ENCODE measurements at places on chromosomes 11 and 22.

DNA sequence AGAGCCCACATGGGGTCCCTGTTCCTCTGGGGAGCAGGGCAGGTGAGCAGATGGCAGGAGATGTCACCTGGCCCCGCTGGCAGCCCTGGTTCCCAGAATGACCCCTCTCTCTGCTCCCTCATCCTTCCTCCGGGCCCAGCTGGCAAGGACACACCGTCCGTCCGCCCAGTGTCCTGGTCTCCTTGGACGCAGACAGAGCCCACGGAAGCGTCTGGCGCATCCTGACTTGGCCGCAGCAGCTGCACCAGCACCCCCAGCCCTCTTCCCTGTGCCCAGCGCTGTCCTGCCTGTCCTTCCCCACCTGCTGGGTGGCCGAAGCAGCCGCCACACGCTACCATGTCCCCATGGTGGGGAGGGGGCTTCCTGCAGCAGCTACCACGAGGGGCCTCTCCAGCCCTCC is 9.6 kb upstream of the CABP7 start:
- DNase-seq: no peak

DNA sequence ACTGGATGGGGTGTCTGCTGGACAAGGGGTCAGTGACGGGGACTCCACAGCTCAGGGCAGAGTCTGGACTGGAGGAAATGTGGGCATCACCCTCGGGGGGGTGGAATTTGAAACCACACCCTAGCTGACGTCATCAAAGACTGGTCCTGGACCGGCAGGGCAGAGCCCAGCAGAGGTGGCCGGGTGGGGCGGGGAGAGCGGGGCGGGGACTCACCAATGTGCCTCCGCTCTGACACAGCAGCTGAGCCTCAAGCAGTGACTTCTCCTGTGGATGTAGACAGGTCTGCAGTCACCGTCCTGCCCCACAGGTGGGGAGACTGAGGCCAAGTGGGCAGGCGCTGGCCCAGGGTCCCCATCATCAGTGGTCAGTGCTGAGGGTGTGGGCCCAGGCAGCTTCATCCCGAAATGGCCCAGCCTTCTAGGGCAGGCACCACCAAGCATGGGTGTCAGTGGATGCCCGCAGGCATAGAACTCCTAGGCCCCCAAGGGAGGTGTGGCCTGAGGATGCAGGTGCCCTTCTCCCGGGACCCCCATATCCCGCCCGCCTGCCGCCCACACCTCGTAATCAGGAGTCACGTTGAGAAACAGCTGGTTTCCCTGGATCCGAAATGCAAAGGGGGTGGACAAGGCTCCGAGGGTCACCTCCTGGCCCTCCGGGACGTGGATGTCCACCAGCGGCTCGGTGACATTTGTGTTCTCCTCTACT is 603 bp downstream of the CDHR5 start:
- no peak for DNase-seq

- DNase-seq: no peak
Observed at GRCh38 chr11:3836903-3837302, 3.9 kb downstream of the RHOG start.

- DNase-seq: no peak
Observed at GRCh38 chr11:45423036-45423435, 136.9 kb upstream of the SYT13 start.

DNA sequence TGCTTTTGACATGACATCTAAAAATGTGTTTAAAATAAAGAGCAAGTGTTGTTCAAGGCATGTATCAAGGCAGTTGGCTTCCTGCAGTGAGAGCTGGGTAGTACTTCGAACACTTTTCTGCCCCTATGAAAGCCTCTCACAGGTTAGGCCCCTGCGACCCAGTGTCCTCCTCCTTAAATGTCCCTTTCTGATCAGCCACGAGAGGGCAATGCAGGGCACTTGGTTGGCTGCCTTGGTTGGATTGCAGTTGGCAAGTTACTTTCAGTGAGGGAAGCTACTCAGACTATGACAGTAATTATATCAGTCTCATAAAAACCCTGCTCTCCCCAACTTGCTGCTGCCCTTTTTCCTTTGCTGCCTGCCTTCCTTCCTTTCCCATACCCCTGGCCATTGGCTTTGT is 743.8 kb downstream of the NTM start:
- no peak for DNase-seq

GRCh38 chr11:16239141-16240105 is 116.9 kb downstream of the SOX6 start:
- no peak for DNase-seq

GRCh38 chr11:76577921-76578653 is 92.5 kb downstream of the LRRC32 start:
- DNase-seq: no peak

GRCh38 chr11:84812471-84812969 is 814.6 kb downstream of the DLG2 start:
- DNase-seq: no peak

DNA sequence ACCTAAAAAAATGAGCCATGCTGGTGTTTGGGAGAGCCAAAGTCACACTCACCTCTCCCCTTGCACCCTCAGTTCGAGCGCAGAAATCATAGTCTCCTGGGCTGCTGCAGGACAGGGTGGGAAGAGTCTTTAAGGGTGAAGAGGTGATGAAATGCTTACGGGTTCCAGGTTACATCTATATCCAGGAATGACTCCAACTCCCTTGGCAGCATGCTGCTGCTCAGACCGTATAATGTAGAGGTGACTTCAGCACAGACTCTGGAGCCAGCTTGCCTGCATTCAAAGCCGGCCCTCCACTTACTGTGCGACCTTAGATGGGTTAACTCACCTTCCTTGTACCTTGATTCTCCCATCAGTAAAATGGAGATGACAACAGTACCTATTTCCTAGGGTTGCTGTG is 17.3 kb upstream of the PKNOX2 start:
- DNase-seq: no peak

DNA sequence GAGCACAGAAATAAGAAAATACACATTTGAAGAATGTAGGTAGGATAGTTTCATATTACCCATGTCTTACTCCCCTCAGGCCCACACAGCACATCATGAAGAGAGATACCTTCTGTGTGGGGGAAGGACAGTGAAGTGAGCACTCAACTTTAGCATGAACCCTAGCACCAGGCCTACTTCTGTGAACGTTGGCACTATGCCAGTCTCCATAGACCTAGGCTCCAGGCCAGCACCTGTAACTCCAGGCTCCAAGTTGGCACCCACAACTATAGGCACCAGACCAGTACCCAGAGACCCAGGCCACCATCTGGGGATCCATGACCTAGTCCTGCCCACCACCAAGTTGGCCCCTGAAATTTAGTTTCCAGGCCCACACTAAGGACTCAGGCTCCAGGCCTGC is 410.9 kb downstream of the INSC start:
- DNase-seq: no peak

GRCh38 chr22:43014316-43014868 is 557 bp downstream of the PACSIN2 start:
- no peak for DNase-seq

GRCh38 chr11:115961159-115962003 is 457.2 kb upstream of the CADM1 start:
- no peak for DNase-seq
